ENCODE measurements at places on chromosomes 16 and 17.

DNA sequence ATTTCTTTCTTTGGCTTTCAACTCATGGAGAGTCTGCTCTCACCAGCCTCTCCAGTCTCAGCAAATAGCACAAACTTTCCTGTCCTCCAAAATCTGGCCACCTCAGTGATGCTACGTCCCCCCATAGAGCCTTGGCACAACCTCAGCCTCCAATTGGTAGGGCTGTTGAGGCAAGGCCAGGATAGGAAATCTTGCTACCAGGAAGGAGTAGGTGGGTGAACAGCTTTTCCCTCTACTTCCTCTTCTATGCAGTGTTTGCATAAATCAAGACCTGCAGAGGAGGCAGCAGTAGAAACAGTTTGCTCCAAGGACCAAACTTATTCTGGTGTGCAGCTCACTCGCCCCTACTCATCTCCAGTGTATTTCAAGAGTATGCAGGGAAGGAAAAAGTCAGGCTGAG lies 701 bp upstream of the DPEP2 start:
- no peak for DNase-seq

GRCh38 chr16:86462334-86463084 lies 47.8 kb upstream of the FOXF1 start:
- no peak for DNase-seq

GRCh38 chr17:41777157-41777573 lies 9.3 kb downstream of the JUP start:
- no peak for DNase-seq

DNA sequence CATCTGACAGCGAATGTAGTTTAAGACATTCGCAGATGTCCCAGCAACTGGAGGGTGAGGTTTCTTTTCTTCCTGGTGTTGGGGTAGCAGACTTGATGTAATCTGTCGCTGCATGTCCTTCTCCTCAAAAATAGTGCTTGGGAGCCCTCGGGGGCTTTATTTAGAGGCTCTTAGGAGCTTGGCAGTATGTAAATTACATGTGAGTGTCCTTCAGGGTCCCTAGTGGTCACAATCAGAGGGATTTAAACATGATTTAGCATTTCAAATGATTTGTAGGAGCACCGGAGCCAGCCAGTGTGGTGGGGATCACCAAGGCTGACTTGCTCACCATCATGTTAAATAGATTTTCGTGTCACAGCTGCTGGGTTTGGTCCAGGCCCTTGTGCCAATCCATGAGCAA lies 8.8 kb upstream of the SALL1 start:
- DNase-seq: no peak

- DNase-seq: no peak
Observed at GRCh38 chr16:26993963-26994362, 72.8 kb upstream of the C16orf82 start.

GRCh38 chr17:82316651-82317393 lies 586 bp downstream of the CD7 start:
- no peak for DNase-seq

DNA sequence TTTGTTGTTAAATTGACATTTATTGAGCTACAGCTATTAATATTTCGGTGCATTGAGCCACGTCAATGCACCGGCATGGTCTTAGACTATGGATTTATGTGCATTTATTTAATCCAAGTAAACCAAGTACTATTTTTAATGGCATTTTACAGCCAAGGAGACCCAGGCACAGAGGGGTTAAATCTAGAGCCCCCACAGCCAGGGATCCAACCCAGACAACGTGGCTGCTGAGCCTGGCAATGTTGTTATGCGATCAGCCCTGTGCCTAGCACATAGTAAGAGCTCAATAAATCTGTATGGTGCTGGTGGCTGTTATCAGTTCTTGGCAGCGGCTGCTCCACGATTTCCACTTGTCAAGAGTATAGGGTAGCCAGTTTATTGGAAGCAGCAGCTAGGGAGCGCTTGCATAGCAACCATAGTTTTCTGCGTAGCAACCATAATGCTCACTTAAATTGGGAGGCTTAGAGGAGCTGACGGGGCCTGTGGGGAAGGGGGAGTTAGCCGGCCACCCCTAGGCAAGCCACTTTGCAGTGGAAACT lies 541 bp upstream of the RBBP6 start:
- DNase-seq: peak; percentile 67

DNA sequence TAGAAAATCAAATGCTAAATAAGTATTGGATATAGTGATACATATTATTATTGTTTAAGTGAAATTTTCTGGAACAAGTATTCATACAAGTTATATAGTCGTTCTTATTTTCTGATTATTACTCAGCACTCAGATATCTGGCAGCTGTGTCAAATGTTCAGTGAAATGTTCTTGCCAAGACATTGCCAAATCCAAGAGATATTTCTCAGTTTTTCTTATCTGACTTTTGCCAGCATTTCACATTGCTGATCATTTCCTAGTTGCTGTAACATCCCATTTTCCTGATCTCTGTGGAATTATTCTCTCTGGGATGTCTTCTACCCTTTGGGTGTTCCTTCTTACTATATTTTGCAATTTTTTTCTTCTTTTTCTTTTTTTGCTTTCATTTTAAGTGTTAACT lies 262.3 kb downstream of the KIF2B start:
- DNase-seq: no peak

- no peak for DNase-seq
Observed at GRCh38 chr16:17237350-17237944, 233.3 kb downstream of the XYLT1 start.

- no peak for DNase-seq
Observed at GRCh38 chr17:62892061-62892675, 73.9 kb upstream of the TANC2 start.

DNA sequence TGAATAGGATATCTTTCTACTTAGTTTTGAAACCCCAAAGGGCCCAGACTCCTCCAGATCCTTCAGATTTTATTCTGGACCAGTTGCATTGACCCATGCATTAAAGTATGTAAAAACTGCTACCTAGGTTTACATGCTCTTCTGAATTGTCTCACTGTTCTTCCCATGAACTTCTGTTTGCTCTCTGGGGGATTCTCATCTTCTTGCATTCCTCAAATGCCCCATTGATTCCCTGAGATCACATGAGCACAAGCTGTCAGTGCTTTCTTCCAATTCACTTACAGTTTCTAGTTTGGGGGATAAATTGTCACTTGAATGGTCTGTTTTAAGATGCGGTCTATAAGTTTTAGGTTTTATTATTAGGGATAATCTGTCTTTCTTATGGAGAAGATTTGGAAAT lies 188.9 kb upstream of the KIF2B start:
- DNase-seq: no peak

DNA sequence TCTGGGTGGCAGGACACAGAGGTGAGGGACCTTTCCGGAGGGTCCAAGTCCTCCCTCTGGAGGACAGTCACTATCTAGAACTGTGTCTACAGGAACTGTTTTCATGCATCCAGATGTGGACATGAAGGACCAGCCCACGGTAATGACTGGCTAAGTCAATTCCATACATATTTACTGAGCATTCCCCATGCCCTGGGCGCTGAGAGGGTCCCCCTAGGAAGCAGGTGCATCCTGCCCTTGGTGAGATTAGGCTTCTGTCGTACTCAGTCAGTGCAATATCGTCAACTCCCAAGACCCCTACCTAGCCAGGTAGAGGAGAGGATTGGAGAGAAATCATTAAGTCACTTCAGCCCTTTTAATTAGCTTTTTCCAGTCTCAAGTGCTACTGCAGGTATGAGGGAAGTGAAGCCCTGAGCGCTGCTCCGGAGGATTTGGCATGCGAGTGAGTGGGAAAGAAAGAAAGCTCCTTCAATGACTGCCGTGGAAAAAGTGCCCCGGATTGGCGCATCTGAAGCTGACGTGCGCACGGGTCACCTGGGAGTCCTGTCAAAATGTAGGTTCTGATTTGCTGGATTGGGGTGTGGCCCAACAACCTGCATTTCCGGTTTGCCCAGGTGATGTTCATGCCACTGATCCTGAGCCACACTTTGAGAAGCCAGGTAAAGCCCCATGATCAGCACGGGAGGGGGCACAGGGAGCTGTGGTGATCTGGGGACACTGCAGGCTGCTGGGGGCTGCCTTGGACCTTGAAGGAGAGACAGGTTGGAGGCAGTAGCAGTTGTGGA lies 367.4 kb upstream of the TNRC6C start:
- DNase-seq: no peak

GRCh38 chr16:86496929-86497461 lies 13.3 kb upstream of the FOXF1 start:
- no peak for DNase-seq

GRCh38 chr16:50457423-50457822 lies 88.6 kb upstream of the BRD7 start:
- DNase-seq: no peak

DNA sequence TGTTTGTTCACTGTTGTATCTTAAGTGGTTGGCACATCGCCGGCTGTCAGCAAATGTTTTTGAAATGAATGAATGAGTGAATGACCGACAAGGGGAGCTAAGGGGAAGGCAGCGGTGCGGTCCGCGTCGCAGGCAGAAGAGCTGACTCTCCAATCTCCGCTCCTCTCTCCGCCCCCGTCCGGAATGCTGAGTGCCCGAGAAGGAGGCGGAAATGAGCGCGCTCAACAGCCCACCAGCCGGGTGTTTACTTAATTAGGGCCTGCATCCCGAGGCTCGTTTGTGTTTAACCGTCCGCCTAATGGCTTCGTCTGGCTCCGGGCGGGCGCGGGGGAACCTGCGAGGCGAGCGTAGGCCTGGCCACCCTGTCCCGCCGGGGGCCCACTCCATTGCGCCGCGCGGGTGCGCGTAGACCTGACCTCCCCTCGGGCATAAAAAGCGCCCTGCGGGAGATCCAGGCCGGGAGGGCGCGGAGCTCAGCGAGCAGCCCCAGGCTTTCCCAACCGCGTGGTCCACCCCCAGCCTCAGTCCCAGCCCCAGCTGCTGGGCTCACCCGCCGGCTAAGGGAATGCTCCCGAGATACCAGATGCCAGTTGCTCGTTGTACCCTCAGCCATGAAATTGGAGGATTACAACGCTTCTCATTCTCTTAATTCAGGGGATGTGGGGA lies 2.5 kb upstream of the CDH3 start:
- no peak for DNase-seq

- no peak for DNase-seq
Observed at GRCh38 chr17:50834429-50835300, 721 bp upstream of the WFIKKN2 start.

- DNase-seq: no peak
Observed at GRCh38 chr16:82796047-82796446, 169.3 kb downstream of the CDH13 start.

Data from NCI-H1105 (cell line).